ENCODE measurements at places on chromosomes 3 and 15.

- no peak for DNase-seq
These were observed 144.8 kb downstream of the GABRB3 start for GRCh38 chr15:26628071-26628470.

DNA sequence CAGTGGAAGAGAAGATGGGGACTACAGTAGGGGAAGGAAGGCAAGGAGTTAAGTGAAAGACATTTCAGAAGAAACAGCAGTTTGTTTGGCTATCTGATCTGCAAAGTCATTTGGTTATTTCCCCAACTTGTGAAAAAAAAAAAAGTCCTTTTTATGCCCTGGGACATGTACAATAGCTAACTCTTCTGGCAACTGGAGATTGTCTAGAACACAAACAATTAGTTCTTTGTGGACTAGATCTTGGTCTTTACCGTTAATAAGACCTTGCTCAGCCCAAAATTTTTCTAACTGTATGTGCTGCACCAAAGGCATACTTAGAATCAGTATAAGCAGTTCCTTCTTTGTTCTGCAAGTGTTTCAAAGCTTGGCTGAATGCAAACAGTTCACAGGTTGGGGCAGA lies 103.5 kb upstream of the NECTIN3 start:
- no peak for DNase-seq

DNA sequence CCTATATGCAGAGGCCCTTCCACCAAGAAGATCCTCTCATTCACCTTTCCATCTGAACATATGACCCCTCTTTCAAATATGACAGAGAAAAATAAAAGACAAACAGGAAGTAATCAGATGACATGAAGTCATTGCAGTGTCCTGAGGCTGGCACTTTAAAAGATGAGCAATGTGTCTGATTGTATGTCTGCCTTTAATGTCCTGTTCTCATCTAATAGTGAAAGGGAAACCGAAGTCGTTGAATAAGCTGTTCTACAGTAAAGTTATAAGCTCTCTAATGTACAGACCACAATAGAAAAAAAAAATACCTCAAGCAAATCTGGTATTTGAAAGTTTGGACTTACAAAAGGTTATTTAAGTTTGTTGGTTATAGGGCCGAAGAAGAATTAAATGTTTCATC lies 243.0 kb downstream of the CLSTN2 start:
- DNase-seq: no peak

- no peak for DNase-seq
These were observed 61.1 kb downstream of the SLC6A6 start for GRCh38 chr3:14463330-14464140.

DNA sequence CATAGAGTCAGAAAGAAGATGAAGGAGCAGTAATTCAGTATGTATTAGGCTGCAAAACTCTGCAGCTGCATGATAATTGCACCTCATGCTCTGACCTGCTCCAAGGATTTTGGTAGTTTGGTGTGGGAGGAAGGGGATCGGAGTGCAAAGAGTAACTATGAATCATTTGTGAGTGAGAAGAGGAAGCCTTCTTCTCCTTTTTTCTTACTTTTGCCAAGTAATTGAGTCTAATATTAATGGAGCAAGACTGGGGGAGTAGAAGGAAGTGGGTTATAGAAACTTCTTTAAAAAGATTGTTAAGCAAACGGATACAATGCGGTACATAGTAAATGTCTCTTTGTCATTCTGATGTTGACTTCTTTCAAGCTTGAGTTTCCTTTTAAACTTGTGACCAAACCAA lies 276.5 kb downstream of the EDEM1 start:
- DNase-seq: no peak

GRCh38 chr3:73727854-73728253 lies 103.1 kb upstream of the PDZRN3 start:
- no peak for DNase-seq

- no peak for DNase-seq
These were observed 432 bp upstream of the RAD54L2 start for GRCh38 chr3:51538115-51538458.

- no peak for DNase-seq
These were observed 13.7 kb downstream of the EEFSEC start for GRCh38 chr3:128166971-128167453.

DNA sequence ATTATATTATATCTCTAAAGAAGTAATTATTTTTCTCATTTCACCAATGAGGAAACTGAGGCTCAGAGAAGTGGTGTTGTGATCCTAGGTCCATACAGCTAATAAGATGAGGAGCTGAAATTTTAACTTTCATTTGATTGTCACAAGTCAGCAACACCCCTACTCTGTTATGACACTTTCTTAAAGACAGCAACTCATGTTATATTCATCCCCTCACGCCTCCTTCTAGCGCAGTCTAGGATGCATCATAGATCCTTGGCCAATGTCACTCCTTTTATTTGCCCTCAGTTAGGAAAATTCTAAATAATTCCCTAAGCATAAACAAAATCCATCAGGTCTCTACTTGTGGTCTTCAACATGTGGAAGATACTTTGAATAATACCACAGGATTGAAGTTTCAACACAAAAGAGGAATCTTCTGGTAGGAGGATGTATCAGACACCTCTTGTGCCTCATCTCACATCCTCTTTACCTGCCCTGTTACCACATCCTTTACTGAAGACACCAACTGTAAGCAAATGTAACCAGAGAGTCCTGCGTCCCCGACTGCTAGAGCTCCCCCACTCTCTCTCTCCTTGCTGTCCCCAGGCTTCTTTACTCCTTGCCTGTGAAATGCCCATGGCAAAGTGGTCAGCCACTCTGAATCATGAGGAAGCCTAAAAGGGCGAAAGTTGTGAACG lies 53.7 kb downstream of the TRIM42 start:
- no peak for DNase-seq

- no peak for DNase-seq
These were observed 25.4 kb upstream of the PSMD6 start for GRCh38 chr3:64048631-64049061.

- DNase-seq: peak; percentile 48
These were observed 32.3 kb downstream of the STOML1 start for GRCh38 chr15:73959801-73960200.

DNA sequence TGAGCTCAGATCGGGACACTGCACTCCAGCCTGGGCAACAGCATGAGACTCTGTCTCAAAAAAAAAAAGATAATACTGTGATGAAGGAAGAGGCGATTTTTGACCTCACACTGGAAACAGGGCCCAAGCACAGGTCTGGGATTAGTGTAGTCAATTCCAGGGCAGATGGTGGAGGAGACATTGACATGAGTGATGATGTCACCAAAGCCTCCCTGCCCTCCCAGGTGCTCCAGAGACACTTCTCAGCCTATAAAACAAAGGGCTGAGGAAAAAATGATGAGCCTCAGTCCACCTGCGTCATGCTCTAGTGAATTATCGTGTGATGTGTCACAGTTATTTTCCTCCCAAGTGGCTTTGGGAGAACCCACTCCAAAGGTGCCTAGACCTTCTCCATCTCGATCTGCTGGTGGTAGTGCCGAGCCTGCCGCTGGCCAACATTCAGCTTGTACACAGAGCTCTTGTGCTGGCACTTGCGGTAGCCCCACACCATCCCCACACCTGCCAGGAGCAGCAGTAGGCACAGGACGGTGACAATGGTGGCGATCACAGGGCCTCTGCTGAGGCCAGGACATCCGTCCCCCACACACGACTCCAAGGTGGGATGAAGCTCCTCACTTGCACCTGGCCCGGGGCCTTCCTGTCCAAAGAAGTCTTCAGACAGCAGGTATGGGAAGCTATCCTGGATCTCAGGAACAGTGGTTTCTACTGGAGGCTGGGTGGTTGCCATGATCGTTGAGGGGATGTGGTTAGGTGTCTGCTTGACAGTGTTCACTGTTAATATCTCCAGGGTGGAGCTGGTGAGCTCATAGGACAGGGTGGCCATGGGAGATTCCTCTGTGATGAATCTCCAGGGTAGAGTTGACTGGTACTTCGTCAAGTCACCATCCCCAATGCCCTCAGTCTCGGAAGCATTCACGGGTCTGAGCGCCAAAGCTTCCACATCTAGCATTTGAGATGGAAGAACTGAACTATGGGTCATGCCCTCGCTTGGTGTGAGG lies 38.8 kb downstream of the CRTAP start:
- no peak for DNase-seq

GRCh38 chr15:52556524-52557273 lies 12.1 kb downstream of the ARPP19 start:
- DNase-seq: no peak

DNA sequence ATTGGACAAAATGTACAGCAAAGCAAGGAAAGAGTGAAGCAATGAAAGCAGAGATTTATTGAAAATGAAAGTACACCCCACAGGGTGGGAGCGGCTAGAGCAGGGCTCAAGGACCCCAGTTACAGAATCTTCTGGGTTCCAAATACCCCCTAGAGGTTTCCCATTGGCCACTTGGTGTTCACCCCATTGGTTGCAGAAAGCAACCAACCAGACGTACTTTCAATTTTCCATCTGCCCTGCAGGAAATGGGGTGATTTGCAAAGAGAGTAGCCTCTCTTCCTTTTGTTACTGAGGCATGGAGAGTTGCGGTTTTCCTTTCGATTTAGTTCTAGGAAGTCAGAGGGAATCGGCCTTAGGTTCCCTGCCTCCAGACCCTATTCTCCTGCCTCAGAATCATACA lies 2.4 kb downstream of the PML start:
- no peak for DNase-seq

DNA sequence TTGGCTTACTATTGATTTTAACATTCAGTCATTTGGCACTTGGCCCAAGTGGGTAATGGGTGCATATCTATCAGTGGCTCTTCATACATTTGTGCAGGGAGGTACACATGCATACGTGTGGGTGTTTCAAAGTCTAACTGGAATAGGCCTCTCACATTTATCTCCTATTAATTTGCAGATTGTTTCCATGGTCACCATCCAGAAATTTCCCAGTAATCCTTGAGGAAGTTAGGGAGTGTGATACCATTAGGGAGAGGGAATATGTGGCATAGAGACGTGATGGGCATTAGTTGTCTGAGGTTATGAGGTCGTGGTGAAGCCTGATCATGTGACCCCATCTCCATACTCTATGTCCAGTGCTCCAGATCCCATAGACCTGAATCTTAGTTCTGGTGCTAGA lies 102.8 kb downstream of the LPP start:
- no peak for DNase-seq

GRCh38 chr3:114329823-114330222 lies 36.0 kb downstream of the TIGIT start:
- no peak for DNase-seq

GRCh38 chr15:70096215-70097062 lies 1.3 kb downstream of the TLE3 start:
- DNase-seq: no peak

- no peak for DNase-seq
These were observed 172.0 kb downstream of the TCF12 start for GRCh38 chr15:57090496-57090859.

DNA sequence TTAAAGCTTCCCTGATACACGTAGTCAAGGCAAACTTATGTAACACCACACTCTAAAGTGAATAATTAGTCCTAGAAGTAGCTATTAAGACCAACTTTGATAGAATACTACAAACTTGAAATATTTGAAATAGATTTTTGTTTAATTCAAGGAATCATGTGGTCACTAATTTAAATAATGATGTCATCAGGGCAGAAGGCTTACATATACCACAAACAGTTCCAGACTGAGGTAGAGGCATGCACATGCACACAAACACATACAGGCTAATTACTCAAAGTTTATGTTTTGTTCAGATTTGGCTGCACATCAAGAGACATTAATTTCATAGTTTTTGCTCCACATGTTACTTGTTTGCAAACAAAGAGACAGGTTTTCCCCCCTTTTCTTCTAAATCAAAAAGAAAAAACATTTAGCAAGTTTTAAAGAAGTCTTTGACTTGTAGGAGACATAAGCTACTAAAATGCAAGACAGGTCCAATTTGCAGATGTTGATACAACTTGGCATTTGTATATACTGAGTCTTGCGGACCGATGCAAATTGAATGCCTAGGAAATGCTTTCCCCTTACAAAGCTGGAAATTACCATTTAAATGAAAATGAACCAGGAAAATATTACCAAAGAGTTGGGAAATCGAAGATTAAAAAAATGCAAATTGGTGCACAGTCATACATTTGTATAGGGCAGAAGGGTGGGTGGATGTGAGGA lies 594.8 kb downstream of the MAGI1 start:
- no peak for DNase-seq

DNA sequence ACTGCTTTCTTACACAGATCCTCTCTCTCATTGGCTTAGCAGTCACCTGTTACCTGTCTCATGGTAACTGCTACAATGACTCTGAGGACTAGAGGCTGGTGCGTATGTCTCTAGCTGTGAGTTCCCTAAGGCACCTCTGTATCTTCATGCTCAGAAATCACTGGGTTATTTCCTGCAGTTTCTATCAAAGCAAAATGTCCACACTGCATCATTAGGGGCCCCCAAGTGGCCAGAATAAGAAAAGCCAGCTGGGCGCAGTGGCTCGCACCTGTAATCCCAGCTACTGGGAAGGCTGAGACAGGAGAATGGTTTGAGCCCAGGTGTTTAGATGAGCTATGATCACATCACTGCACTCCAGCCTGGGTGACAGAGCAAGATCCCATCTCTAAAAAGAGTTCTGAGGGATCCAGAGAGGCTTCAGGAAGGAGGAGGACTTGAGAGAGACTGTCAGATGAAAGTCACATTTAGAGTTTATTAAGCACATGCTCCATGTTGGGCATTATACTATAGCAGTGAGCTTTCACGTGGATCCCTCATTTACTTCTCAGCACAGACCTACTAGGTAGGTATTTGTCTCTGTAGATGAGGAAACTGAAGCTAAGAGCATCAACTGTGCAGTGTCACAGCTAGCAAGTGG lies 2.3 kb upstream of the VPS18 start:
- no peak for DNase-seq

DNA sequence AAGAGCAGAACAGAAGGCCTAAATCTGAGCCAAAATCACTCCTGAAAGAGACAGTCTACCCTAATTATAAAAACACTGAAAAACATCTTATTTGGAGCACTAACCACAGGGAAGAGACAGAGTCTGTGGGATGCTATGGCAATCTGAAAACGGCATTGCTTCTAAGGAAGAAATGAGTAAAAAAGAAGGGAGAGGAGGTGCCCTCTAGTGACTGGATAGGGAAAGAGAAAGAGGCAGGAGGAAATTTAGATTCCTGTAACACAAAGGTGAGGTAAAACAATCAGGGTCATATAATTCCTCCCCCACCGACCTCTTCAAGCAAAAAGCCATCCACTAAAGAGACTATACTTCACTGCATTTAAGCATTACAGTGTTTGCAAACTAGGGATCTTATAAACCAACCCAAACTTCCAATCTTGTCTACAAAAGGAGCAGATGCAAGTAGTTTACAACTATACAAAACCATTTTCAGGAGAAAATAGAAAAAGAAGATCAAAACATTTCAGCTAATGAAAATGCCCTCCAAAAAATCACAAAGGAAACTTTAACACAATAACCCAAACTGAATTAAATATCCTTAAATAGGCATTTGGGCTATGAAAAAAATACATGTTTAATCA lies 32.6 kb downstream of the HACD2 start:
- no peak for DNase-seq

GRCh38 chr15:33503681-33504080 lies 192.9 kb downstream of the RYR3 start:
- no peak for DNase-seq

DNA sequence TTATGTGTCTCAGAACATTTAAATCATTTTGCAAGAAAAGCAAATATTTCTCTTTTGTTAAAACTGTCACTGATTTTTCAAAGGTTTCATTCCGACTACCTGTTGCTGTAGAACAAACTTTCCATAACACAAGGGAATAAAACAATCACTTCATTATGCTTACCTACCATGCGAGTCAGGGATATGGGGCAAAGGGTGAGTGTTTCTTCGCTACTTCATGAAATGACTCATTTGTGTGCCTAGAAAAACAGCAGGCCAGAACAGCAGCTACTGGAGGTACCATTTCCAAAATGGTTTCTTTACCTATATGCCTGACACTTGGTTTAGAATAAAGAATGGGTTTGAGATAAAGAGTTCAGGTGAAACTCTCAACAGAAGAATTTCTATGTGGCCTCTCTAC lies 712.5 kb downstream of the PLOD2 start:
- DNase-seq: no peak
